ENCODE measurements at places on chromosomes 3 and 15.

DNA sequence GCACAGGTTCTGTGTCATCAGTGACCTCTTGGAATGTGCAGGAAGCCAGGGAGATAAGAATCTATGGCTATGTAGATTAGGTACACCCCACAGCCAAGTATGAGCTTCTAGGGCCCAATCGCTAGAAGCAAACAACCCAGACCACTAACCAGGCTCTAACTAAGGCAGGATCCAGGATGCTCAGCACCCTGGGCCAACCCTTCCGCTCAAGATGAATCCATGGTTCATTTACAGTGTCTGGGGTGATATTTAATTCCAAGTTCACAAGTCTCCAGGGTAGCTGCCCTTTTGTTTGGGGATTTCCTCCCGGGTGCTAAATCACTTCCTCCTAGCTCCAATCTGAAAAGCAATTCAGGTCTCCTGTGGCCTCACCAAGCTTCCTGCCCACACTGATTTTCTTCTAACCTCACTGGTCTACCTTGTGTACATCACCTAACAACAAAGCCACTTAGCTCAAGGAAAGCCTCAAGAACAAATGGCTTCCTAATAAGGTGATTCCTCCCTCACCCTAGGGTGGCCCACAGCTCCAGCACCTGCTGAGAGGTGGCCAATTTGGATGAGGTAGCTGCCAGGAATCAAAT lies 2.4 kb downstream of the EHD4 start:
- DNase-seq, result no peak
- peaks cover 65% of the 10 kb centered on the region for H3K4me1 ChIP-seq
- peak overlapping the region; percentile 96 for H3K27ac ChIP-seq
- H3K4me3 ChIP-seq, result peak overlapping the region; percentile 94
- H3K27me3 ChIP-seq, result no peaks in the 10 kb centered on the region

DNA sequence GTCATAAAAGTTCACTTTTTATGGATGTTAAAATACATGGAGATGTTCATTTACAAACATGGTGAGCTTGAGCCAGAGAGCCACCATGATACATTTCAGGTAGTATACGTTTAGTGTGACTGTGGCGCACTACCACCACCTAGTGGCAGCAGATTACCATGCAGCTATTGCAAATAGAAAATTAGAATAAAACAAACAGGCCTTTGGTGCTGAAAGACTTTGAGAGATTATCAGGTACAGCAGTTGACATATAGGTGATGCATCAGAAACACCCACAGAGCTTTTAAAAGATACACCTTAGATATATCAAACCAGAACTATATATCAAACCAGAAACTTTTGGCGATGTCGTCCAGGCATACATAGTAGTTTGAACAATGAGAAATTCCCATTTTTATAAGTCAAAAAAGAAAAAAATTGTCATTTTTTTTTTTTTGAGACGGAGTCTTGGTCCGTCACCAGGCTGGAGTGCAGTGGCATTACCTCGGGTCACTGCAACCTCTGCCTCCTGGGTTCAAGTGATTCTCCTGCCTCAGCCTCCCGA lies 42.0 kb upstream of the ICE2 start:
- DNase-seq, result peak; percentile 66
- peaks cover 4% of the 10 kb centered on the region for H3K36me3 ChIP-seq
- no peaks in the 10 kb centered on the region for H3K27me3 ChIP-seq
- H3K4me1 ChIP-seq, result peaks cover 13% of the 10 kb centered on the region
- H3K4me3 ChIP-seq, result no peak overlapping the region

GRCh38 chr3:69499899-69500421 lies 114.1 kb upstream of the FRMD4B start:
- peaks cover 31% of the 10 kb centered on the region for H3K4me1 ChIP-seq
- H3K27ac ChIP-seq, result peak overlapping the region; percentile 58
- H3K4me3 ChIP-seq, result no peak overlapping the region
- H3K36me3 ChIP-seq, result no peaks in the 10 kb centered on the region
- peak; percentile 68 for DNase-seq

DNA sequence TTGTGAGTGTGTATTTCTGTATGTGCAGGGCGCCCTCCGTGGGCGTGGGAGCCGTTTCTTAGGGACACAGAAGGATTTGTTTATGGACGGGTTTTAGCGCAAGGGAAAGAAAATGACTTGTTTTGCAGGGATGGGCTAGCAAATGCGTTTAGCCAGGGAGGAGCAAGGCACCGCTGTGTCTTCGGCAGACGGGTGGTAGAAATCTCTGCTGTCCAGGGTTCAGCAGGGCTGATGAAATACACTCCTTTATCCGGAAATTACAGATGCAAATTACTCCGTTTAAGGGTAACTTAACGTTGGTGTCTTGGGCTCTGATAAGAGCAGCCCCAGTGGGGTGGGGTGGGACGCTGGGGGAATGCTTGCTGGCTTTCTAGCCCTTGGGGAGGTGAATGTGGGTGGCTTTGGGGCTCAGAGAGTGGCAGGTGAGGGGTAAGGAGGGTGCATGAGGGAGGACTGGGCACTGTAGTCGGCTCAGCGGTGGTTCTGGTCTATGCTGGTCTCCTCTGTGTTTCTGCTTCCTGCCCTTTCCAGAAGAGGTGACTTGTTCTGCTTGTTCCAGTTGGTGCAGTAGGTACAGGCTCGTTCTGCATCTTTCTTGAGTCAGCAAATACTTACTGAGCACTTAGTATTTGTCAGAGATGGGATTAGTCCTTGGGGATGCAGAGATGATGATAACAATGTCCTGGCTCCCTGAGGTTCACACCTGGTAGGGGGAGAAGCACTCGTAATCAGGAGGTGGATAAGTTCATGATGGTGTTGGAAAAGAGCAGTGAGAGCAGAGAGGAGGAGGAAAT lies 954 bp downstream of the SV2B start:
- H3K27ac ChIP-seq, result no peak overlapping the region
- peaks cover 76% of the 10 kb centered on the region for H3K27me3 ChIP-seq
- no peak for DNase-seq
- H3K4me1 ChIP-seq, result peaks cover 13% of the 10 kb centered on the region
- H3K36me3 ChIP-seq, result no peaks in the 10 kb centered on the region

- DNase-seq, result no peak
- H3K36me3 ChIP-seq, result no peaks in the 10 kb centered on the region
- no peak overlapping the region for H3K4me3 ChIP-seq
- H3K4me1 ChIP-seq, result peaks cover 40% of the 10 kb centered on the region
These were observed 28.7 kb downstream of the WWTR1 start for GRCh38 chr3:149628957-149629670.

All from lower lobe of right lung (tissue), 2 donors.